ENCODE measurements at places on chromosomes 7 and 10. TPM values are rescaled to one million over a fixed set of nuclear protein-coding genes. Genes with fewer than 3 reads are reported as not detected.

CD36 gene
- total RNA-seq = 0.20 TPM

NKX2-3 gene
- total RNA-seq = not detected

TMEM270 gene
- total RNA-seq = not detected

STARD3NL gene
- 37.0 TPM for total RNA-seq

ZFAND2A gene
- 19.9 TPM for total RNA-seq

TRIL gene
- not detected for total RNA-seq

DNA2 gene
- total RNA-seq = 10.6 TPM

ACHE gene
- total RNA-seq = 0.10 TPM

DNAH11 gene
- not detected for total RNA-seq

STEAP1B gene
- 15.4 TPM for total RNA-seq

CPA2 gene
- 0.17 TPM for total RNA-seq

ADAM12 gene
- total RNA-seq = 0.07 TPM

STAG3 gene
- 0.34 TPM for total RNA-seq

IL6 gene
- 0.28 TPM for total RNA-seq

AGAP3 gene
- 105 TPM for total RNA-seq

ASNS gene
- 69.1 TPM for total RNA-seq

TBX20 gene
- not detected for total RNA-seq

GRID2IP gene
- total RNA-seq = 0.14 TPM

FBXL13 gene
- 0.17 TPM for total RNA-seq

NME8 gene
- total RNA-seq = not detected

SLC29A3 gene
- 0.74 TPM for total RNA-seq

GNAI1 gene
- total RNA-seq = 48.4 TPM

SMKR1 gene
- total RNA-seq = 0.48 TPM

GCK gene
- 0.58 TPM for total RNA-seq

HGF gene
- total RNA-seq = not detected

NPY4R gene
- total RNA-seq = 0.17 TPM

SLC13A1 gene
- not detected for total RNA-seq

NANOS1 gene
- total RNA-seq = 0.78 TPM

C10orf95 gene
- total RNA-seq = 0.48 TPM

NEUROG3 gene
- total RNA-seq = not detected

GPRIN2 gene
- 0.58 TPM for total RNA-seq

All from foreskin keratinocyte (primary cell).